ENCODE measurements at places on chromosomes 7 and 10.

DNA sequence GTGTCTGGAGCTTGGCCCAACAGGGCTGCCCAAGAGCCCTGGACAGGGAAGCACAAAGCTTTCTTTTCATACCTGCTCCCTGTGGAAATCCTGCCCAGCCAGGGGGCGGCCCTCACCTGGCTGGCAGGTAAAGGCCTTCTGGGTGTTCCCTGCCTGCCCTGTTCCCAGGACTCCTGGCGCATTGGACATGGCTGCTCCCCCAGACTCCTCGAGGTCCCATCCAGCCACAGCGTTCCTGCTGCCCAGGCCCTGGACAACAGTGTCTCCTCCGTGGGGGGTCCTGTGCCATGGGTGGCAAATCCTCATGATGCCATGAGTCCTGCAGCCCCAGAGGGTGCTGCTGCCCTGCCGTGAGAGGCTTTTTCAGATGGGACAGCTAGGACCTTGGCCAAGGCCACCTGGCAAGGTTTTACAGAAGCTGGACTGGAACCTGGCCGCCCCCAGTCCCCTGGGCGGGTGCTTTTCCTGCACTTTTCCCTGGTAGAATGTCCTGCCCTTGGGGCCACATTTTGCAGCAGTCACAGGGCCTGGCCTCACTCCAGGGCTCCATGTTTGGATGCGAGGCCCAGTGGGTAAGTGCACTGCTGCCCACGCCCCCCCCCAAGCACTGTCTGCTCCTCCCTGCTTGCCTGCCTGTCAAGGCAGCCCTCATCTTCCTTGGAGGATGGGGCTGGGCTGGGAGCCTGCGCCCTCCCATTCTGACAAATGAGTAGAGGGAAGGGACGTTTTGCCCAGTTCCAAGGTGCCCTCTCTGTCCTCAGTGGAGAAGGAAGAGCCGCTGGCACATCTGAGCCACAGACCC lies 60.7 kb downstream of the LHPP start:
- DNase-seq, result no peak

DNA sequence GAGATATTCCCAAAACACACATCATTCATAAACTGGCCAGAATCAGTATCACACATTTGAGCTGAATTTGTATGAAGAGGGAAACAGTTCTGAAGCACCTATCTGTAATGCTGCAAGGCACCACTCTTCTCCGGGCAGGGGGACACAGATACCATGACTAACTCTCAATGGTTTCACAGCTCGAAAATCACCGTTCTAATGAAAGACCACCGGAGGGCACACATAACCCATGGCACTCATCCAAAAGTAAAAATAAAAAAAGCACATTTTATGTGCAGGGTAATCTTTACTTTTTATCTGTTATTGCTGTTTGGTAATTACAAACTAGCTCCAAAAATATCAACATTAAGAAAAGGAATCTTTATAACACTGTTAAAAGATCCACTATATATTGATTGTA lies 137.5 kb downstream of the PARD3 start:
- DNase-seq, result no peak

GRCh38 chr10:102642736-102643335 lies 1.4 kb upstream of the TRIM8 start:
- DNase-seq, result no peak

DNA sequence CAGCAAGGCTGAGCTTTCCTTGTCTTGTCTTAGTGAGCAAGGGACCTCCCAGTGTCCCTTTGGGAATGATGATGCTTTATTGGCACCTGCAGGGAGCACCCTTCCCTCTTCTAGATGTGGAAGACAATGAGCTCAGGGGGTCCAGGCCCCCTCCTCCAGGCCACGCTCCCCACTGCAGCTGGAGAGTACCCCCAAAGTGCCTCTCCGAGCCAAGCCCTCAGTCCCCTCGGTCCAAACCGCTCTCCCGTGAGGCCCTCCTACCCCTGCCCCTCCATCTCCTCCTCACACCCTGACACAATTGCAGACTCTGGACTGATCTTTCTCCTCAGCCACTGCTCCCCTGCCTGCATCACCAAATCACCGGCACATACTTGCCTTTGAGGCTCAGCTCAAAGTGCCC lies 16.7 kb downstream of the RBP3 start:
- DNase-seq, result no peak

GRCh38 chr10:4688601-4689000 lies 137.4 kb upstream of the AKR1E2 start:
- DNase-seq, result no peak

DNA sequence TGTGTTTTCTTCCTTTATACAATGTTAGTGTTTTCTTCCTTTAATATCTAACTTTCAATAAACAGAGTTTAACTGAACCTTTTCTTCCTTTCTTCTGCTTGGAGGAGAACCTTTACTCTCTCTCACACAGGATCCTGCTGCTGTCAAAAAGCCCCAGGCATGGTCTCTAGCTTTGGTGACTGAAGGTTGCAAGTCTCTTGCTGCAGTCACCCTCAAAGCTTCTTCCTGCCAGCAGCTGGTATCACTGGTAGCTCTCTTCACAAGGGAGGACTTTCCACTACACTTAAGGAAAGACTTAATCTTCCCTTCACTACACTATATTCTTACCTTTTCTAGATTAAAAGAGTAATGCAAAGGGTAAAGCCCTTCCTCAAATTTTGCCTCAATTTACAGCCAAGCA lies 153.4 kb downstream of the SGMS1 start:
- no peak for DNase-seq

DNA sequence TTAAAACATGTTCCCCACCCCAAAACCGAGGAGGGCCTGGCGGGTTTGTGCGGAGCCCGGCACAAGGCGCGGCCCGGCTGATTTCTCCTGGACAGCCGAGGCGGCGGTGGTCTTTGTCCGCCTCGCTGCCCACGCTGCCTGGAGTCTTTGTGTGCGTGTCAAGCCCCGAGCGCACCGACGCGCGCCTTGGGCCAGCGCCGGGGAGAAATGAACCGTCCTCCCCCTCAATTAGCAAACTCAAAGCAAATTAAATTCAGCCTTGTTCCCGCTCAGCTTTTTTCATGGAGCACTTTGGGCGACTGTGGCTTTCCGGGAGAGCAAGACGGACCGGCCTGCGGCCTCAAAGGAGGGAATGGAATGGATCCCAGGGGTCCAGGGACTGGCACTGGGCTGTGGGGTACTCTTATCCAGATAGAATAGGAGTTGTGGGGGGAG lies 4.1 kb downstream of the EMX2 start:
- DNase-seq, result no peak

DNA sequence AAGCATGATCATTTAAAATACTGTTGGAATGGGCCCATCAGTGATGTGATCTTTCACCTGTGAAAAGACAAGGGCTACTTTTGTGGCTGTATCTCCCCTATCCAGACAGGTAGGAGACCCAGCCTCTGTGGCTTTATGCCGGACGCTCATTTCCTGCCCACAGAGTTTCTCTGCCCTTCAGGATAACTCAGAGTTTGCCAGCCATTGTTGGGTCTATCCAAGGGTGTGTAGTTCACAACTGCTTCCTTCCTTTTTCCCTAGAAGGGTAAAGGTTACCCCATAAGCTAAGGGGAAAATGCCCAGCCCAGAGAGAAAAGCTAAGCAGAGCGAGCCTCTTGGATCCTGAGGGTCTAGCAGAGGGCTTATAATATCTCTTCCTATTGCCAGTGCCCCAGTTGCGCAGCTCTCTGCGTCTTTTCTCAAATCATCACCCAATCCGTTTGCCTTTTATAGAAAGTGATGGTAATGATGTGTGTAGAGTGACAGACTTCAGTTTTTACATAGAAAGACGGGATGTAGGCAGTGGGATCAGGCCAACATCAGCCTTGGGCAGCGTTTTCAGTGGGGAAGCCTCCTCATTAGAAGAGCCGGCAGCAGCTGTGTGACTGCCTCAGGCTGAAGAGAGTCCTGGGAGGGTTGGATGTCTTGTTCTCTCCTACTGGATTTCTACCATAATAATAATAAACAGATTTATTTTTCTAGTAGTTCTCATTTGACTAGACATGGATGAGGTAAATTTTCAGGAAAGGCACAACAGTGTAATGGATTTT lies 80.5 kb downstream of the MET start:
- DNase-seq, result no peak

DNA sequence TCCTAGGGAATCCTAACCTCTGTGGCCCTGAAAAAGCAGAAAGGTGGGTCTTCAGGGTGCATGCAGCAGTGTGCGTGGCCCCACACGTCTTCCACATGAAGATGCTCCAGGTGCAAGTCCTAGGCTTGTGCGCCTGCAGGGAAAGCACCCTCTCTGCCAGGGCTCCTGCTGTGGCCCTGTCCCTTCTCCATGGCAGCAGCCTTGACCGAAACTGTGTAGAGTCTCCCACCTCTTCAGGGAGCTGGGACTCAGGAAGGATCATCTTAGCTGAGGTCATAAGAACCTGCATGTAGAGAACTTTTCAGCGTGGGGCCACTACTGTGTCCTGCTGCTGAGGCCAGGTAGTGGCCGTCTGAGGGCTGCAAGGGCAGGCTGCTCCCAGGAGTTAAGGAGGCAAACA lies 6.3 kb upstream of the CSGALNACT2 start:
- DNase-seq, result no peak

- DNase-seq, result no peak
These were observed 37.2 kb upstream of the CHCHD3 start for GRCh38 chr7:133119067-133119466.

GRCh38 chr10:79424221-79425073 lies 21.0 kb downstream of the ZCCHC24 start:
- no peak for DNase-seq

GRCh38 chr10:131475803-131476202 lies 164.3 kb upstream of the TCERG1L start:
- no peak for DNase-seq

GRCh38 chr10:121112136-121112535 lies 261.0 kb downstream of the WDR11 start:
- no peak for DNase-seq

- DNase-seq, result peak; percentile 84
These were observed 91.3 kb downstream of the AVL9 start for GRCh38 chr7:32586291-32587221.

DNA sequence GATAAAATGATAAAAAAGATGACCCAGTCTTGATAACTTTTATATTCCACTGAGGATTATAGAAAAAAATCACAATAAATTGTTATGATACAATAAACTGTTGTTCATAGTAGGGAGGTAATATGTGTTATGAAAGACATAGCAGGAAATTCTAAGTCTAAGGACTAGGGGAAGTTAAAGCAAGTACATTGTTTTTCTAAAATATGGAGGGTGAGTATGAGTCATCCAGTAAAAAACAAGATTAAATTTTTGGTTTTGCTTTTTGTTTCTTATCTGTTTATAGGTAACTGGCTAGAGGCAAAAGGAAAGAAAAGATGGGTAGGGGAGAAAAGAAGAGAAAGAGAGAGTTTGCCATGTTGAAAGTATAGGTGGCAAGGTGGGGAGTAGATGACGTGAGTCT lies 188.4 kb downstream of the POLR1F start:
- DNase-seq, result no peak

- DNase-seq, result no peak
These were observed 81.5 kb downstream of the ARL4A start for GRCh38 chr7:12768948-12769347.

DNA sequence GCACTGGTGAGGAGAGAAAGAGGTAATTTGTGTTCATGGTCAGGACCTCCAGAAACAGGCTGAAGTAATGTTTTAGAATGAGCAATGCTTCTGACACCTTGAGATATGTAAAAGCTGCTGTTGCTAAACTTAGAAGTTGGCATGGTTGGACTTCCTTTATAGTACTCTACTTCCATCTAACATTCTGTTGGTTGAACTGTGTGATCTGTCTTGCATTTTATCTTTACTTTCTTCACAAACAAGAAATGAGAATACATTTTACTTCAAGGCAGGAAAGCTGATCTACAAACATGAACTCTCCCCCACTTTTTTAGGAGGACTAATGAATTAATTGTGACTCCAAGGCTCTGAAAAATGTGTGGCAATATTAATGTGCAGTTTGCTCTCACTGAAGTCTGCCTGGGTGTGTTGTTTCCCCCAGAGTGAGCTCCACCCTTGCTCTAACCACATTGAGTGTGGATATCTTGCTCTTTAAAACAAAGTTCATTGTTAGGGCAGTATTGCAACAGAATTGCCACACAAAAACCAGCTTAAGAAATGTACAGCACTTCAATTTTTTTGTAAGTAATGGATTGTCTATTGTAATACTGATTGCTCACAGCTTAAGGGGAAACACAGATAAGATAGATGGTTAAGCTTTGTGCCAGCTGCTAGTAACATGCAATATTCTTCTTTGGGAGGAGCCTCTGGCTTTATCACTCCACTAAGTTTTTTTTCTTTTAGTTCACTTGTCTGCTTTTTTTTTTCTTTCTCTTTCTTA lies 69.0 kb downstream of the ADD3 start:
- peak; percentile 45 for DNase-seq

DNA sequence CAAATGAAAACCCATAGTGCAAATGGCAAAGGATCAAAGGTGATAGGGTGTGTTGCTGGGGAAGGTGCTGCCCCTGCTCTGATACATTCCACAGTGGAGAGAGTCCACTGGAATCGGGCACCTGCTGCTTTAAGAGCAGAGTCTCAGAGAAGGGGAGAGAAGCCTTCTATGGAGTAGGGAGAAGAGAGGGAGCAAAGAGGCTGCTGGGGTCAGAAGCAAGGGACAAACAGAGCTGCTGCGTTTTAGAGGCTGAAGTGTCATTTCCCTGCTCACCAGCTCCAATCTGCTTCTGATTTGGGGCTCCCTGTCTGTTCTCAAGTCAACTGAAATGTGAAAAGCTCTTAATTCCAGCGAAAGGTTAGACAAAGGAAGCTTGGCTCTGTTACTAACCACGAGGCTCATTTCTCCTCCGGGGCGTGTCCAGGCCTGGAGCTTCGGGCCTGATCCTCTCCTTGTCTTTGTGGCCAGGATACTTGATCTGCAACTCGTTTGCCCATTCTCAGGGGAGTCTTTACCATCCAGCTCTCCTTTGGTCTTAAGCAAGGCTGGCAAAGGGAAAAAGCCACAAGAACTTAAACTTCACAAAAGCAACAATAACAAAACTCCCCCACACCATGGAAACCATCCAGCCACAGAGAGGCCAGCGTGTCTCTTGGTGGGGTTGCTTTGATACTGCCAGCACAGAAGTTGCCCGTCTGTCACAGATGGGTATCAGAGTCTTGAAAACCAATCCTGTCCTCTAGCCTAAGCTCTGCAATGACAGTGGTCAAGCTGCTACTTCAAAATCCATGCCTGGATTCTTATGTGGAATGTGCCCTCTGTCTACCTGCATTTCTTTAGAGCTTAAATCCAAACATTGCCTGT lies 692.6 kb downstream of the SUGCT start:
- DNase-seq, result no peak

DNA sequence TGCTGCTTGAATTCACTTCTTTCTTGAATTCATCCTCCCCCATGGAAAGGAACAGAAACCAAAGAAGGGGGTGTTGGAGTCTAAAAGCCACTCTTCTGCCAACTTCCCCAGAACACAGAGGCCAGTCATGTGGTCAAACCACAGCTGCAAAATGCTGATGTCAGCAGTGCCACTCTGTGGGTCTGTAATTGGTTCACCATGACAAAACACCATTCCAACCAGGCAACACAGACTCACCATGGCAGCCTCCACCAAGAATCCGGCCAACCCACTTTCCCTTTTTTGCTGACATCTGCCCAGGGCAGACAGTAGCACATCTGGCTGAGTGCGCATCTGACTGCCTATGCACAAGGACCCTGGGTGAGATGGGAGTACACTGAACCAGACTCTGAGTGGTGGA lies 16.8 kb downstream of the OSBPL3 start:
- DNase-seq, result no peak

- no peak for DNase-seq
These were observed 534.6 kb upstream of the NRP1 start for GRCh38 chr10:33869028-33869427.

All from HFF-Myc (cell line).